Neural cell (in vitro differentiated cells): ENCODE measurements at places on chromosomes 2 and 18. TPM values are rescaled to one million over a fixed set of nuclear protein-coding genes. Genes with fewer than 3 reads are reported as not detected.

Gene ASB18
- not detected in 2 replicates for polyA plus RNA-seq

Gene FAM168B
- polyA plus RNA-seq = 154 and 162 TPM in 2 replicates

Gene POLE4
- polyA plus RNA-seq = 21.4 and 35.9 TPM in 2 replicates

Gene PCARE
- polyA plus RNA-seq = not detected in 2 replicates

Gene SFT2D3
- 6.2 and 6.9 TPM in 2 replicates for polyA plus RNA-seq

Gene NT5C1B
- polyA plus RNA-seq = not detected in 2 replicates

Gene EVA1A
- polyA plus RNA-seq = not detected in 2 replicates

Gene SLC5A7
- polyA plus RNA-seq = not detected in 2 replicates

Gene FEV
- not detected in 2 replicates for polyA plus RNA-seq

Gene MOGAT1
- polyA plus RNA-seq = not detected in 2 replicates

Gene CRYGD
- not detected in 2 replicates for polyA plus RNA-seq

Gene CHRND
- not detected in 2 replicates for polyA plus RNA-seq

Gene MEP1B
- not detected in 2 replicates for polyA plus RNA-seq

Gene CROCC2
- polyA plus RNA-seq = 0.09 TPM in 1 of 2 replicates, not detected in the other

Gene POTEC
- not detected in 2 replicates for polyA plus RNA-seq

Gene NTSR2
- not detected in 2 replicates for polyA plus RNA-seq

Gene SP140
- polyA plus RNA-seq = 0.38 and 0.74 TPM in 2 replicates

Gene TET3
- 18.2 and 19.6 TPM in 2 replicates for polyA plus RNA-seq

Gene ST8SIA5
- polyA plus RNA-seq = 0.92 and 0.93 TPM in 2 replicates

Gene GCKR
- 2.3 and 2.5 TPM in 2 replicates for polyA plus RNA-seq
